ENCODE measurements at places on chromosomes 4 and X.

DNA sequence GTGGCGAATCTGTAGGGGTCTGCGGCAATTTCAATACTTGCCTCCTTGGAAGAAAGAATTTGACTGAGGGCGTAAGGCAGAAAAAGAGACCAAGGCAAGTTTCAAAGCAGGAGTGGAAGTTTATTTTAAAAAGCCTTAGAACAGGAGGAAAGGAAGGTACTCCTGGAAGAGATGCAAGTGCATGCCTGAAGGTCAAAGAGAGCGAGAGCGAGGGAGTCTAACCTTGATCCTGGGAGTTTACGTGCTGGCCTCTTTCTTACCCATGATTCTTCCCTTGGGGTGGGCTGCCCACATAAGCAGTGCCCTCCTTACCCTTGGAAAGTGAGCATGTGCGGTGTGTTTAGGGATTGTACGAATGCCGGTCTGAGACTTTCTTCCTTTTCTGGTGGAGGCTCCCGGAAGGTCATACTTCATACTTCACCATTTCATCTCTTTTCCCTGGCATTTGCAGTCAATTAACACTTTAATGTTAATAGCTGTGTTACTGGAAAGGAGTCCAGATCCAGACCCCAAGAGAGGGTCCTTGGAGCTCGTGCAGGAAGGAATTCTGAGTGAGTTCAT is 40.0 kb downstream of the ARSD start:
- DNase-seq: no peak

DNA sequence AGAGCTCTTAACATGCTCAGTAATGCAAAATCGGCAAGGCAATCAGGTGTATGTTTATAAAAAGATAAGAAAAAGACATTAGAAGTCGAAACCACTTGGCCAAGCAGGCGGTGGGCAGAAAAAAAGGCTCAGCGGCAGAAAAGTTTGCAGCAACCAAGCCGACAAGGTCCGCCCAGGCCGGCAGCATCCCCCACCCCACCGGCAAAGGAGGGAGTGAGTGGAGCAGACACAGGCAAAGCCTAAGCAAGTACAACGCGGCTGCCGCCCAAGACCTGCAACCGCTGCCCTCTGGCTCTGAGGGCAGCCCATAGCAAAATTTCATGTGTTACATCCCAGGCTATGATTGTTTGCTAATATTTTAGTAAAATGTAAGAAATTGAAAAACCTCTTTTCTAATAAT is 125.4 kb upstream of the ZCCHC13 start:
- DNase-seq: no peak

GRCh38 chr4:124167602-124168001 is 544.9 kb downstream of the ANKRD50 start:
- no peak for DNase-seq

GRCh38 chr4:14583331-14583730 is 418.9 kb upstream of the CPEB2 start:
- no peak for DNase-seq

DNA sequence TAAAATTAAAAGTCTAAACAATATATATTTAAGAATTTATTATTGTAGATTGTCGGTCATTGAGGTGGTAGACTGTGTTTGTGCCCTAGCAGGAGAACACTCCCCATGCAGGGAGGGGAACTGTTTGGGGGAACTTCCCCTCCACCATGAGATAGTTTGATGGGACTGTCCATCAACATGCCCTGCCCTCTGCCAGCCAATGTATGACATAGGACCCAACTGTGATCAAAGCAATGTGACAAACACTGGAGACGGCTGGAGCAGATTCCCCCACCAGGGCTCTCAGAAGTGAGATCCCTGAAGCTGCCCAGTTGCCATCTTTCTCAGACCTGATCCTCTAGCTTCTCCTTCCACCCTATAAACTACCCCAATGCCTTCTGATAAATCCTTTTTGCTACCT is 44.9 kb downstream of the SH3KBP1 start:
- DNase-seq: no peak
